ENCODE measurements at places on chromosomes 2 and 18.

DNA sequence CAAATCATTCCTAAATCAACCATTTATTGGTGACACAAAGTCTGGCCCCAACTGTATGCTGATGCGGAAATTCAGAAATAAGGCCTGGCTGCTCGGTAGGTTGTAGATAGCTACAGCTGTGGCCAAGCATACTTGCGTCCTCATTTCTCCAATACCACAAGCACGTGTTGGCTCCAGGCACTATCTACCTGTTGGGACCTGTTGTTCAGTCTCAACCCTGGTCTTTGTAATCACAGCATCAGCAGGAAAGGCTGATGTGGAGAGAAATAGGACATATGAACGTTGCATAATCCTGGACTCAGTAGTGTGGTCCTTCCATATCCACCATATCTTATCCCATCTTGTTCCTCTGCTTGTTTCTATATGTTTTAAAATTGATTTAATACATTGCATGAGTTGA is 212.6 kb downstream of the PMAIP1 start:
- no peak for DNase-seq

DNA sequence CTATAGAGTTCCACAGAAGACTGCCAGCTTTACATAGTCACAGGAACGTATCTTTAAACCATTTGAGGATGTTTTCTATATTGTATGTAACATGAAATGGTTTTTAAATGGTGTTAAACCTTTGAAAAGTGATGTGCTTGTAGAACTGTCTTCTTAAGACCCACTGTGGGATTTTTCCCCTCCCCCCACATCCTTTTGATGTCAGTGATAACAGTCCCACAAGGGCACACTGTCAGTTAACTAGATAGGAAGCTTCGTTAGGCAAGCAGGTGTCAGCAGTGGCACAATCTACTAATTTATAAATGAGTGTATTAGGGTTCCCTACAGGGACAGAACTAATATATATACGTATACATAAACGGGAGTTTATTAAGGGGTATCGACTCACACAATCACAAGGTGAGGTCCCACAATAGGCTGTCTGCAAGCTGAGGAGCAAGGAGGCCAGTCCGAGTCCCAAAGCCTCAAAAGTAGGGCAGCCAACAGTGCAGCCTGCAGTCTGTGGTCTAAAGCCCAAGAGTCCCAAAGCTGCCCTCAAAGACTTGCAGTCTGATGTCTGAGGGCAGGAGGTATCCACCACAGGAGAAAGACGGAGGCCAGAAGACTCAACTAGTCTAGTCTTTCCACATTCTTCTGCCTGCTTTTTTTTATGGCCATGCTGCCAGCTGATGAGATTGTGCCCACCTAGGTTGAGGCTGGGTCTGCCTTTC is 23.8 kb upstream of the HNRNPLL start:
- DNase-seq: no peak

DNA sequence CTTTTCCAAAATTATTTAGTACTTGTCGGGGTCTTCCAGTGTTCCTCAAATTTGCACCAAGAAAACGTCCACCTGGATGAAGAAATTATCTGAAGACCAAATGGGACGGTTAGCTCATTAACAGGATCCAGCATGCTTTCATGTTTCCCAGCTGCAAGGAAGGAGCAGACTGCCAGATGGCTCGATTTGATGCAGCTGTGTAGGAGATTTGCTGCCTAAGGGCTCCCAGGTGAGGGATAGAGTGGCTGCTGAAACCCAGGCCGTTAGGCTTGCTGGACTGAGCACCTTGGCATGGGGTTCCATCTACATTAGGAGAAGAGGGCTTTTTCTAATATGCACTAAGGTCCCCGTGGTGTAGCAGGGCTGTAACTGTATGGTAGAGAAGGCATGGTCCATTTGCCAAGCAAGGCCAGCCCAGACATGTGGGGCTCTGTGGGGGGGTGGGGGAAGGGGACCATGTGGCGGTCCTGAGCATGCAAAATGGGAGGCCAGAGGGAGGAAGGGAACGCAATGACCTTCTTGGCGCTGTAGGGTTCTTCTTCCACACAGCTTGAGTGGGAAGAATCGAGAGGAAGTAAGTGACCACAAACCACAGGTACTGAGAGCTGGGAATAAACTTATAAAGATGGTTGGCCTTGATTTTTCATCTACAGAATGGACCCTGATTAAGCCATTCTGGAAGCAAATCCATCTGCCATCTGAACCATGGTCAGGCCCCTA is 144.0 kb downstream of the TMEM163 start:
- peak; percentile 28 for DNase-seq

GRCh38 chr2:85785871-85786270 is 32.1 kb downstream of the ATOH8 start:
- no peak for DNase-seq

DNA sequence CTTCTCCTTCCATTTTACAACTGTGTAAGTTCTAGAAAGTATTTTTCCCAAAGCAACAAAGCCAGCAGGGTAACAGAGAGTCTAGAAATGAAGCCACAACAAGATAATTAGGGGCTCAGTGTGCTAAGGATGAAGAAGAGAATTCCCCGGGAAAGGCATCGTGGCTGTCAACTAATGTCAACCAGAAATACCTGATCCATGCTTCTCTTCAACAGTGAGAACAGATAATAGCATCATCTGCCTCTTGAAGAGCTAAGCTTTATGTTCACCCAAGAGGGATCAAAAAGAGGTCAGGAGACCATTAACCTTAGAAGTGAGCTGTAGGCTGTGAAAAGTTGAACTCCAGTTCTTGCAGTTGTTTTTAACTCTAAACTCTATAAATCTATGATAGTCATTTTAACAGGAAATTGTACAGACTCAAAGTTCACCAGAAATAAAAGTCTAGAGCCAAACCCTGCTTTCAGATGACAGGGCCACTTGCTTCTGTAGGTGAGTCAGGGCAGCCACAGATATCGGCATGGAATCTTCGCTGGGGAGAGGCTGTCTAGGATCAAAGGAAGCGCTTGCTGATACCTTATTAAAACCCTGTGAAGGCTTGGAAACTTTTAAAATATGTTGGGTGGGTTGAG is 540.7 kb upstream of the ID2 start:
- no peak for DNase-seq

DNA sequence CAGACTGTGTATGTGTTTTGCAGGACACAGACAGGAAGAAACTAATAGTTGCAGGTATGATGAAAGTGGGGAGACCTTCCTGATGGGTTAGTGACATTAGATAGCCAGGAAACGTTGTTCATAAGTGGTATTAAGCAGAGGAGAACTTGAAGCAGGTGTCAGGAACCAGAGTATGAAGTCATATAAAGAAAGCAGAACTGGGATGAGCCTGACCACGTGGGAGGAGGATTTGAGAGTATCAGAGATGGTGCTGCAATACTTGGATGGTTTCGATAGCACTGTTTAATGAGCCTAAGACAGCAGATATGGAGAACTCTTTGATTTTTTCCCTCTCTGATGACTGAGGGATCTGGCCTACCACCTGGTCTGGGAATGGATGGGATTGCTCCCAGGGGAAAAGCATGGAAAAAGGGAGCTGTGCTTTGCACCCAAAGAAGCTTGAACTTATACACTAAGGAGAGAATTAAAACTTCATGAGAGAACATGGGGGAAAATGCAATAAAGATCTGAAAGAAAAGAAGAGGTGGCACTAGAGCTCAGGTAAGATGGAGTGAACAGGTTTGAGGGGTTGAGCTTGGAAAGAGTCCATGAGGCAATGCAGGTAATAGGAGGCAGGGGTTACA is 226.0 kb upstream of the LRRTM1 start:
- DNase-seq: no peak

All from muscle of arm (tissue), 14 donors.